T-helper 2 cell (primary cell): ENCODE measurements at places on chromosomes 2 and 18.

DNA sequence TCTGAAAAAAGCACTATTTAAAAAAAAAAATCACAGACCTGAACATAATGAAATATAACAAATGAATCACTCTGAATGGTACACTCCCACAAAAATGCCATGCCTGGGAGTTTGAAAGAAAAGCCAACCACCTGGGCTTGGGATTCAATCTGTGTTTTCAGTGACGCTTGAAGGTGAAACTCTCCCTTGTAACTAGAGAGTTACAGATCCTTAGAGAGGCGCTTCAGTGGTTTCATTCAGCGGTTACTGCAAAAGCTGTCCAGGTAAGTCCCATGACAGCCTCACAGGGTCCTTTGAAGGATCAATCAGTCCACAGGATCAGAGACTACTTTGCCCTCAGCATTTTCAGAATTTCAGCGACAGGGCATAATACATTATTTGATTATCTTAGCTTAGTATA lies 627.3 kb downstream of the IRS1 start:
- DNase-seq = no peak

DNA sequence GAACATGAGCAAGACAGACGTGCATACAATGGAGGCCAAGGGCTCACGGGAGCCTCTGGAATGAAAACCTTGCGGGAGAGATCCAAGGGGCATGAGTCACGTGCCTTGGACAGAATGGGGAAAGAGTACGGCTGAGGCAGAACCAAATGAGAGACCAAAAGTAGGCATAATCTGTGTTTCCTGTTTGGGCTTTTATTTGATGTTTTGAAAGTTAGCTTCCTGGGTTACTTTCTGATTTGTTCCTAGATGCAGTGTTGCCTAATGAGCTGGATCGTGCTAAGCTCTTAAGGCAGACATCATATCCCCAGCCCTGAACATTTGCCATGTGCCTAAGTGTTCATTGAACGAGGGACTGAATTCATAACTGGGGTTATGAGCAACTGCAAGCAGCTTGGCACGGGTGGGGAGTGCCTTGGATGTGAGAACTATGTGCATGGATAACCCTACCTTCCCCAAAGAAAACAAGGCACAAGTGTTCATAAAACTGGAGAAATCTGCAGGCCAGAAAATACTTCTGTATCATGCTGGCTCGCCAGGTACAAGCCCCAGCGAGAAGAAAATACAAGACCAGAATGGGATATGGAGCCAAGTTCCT lies 60.3 kb upstream of the RPL31 start:
- DNase-seq = no peak

- no peak for DNase-seq
Measured at GRCh38 chr2:62369541-62370202, 136.3 kb downstream of the TMEM17 start.

DNA sequence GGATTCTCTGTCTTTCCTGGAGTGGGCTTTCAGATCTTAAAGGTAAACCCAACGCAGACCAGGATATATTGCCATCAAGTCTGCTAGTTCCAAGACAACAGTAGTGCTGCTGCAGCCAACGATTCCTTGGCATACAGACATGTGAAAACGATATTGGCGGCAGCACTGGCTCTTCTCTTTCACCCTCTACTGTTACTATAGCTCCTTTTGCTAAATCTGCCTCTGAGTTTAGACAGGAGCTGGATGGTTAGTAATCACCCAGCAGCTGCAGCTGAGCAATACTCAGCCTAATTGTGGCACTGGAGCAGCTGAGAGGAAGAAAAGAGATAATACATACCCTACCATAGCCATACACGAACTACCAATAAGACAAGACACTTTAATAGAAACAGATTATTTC lies 4.0 kb downstream of the YES1 start:
- no peak for DNase-seq

- no peak for DNase-seq
Measured at GRCh38 chr2:187299122-187299906, 148.7 kb downstream of the CALCRL start.

DNA sequence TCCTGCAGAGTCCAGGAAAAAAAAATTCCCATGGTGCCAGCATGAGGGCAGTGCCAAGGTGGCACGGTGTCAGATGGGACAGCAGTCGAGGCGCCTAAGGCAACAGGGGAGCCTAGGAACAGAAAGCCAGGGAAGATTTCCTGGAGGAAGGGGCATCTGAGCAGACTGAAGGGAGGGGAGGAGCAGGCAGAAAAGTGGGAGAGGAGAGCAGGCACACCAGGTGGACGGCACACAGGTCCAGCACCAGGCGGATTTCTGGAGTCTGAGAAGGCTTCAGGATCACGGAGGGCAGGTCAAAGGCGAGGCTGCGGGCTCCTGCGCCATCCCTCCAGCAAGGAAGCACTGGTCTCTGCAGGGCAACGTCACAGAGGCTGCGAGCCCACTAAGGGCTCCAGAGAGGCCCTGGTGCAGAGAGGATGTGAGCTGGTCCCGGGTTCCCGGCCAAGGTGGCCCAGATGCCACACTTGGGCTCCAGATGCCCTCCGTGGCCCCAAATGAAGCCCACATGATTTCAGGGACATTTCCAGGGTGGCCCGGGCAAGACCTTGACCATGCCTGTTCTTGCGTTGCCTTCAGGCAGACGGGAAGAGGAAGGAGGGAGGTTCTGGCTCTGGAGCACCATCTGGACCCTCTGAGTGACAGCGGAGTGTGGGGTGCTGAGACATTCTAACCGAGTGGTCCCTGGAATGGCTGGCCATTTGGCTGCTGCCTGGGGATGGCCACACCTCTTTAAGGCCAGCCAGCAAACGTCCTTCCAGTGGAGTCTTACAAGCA lies 4.1 kb downstream of the HS6ST1 start:
- DNase-seq = no peak

GRCh38 chr2:121219866-121220265 lies 65.1 kb downstream of the TFCP2L1 start:
- no peak for DNase-seq

GRCh38 chr18:50111398-50111797 lies 83.5 kb downstream of the MYO5B start:
- no peak for DNase-seq

DNA sequence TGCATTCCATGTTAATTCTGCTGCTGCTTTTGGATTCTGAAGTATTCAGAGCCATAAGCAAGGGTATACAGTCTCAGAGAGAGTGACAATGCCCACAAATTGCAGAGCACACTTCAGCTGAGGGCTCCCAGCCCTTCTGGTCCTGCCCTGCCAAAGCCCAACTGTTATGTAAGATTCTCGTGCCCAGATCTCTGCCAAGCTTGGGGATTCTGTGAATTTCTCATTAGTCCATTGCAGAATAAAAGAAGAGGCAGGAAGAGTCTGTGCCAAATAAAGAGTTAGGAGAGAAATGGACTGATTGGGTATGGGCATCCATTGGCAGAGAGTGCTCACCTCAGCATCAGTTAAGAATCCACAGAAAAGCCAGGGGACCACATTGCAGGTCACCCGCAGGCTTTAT lies 112.0 kb upstream of the PNPT1 start:
- no peak for DNase-seq

DNA sequence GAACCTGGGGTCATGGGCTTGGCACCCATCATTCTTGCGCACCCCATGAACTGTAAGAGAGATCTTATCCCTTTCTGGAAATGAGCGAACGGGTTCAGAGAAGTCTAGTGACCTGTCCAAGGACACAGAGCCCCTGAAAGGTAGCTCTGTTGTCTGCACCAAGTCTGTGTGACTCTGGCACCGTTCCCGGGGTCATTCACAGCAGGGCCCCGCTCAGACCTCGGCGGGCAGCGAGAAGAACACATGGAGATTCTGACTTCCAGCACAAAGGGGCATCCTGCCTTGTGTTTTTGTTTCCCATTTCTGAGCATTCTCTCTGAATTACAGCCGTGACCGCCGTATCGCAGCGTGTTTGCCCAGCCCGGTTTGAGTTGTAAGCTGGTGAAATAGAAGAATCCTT lies 231.7 kb downstream of the KLHL29 start:
- DNase-seq = no peak

DNA sequence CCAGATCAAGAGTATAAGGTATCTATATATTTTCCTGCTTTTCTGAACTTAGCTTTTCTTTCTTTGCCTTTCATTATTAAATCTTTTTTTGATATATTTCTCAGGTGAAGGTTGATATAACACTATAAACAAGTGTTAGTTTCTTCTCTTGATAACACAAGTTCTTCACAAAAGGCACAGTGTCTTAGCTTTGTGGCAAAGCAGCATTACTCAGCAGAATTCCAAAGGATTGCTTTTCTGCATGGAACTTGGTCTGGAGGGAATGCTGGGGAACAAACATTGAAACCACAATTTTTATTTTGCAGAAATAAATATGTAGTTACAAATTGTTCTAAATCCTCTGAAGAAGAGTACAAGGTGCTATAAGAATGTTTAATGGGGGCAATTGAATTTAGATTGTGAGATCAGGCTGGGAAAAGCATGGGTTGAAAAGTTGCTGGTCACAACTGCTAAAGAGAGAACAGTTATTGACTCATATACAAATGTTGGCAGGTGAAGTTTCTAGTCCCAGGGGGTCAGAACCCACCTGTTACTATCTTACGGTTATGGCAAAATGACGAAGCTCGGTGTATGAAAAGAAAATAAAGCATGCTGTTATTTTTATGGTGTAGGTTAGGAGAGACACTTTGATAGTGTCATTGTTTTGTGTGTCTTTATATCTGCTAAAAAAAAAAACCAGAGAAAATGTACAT lies 68.2 kb downstream of the UBR3 start:
- no peak for DNase-seq

DNA sequence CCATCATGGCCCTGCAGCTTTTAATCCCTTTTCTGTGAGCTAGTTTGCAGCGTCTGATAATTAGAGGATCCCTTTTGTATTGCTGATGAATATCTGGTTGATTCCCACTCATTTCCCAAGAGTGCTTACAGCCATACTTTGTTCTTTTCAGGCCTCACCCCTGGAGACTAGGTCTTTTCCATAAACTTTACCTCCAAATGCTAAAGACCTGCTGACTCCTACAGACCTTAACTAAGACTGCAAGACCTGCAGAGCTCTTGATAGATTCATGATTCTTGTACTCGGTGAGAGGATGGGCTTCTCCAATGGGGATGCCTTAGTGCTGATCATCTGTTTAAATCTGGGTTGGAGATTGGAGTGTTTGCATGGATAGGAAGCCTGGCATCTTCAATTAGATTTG lies 33.1 kb upstream of the DYNAP start:
- DNase-seq = no peak

DNA sequence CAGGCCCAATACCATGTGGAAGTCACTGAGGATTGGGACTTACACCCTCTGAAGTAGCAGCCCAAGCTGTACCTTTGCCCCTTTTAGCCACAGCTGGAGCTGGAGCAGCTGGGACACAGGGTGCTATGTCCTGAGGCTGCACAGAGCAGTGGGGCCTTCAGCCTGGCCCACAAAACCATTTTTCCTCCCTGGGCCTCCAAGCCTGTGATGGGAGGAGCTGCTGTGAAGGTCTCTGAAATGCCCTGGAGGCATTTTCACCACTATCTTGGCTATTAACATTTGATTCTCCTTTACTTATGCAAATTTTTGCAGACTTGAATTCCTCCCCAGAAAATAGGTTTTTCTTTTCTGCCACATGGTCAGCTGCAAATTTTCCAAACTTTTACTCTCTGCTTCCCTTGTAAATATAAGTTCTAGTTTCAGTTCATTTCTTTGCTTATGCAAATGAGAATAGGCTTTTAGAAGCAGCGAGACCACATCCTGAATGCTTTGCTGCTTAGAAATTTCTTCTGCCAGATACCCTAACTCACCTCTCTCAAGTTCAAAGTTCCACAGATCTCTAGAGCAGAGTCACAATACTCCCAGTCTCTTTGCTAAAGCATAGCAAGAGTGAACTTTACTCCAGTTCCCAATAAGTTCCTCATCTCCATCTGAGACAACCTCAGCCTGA lies 213.8 kb upstream of the MGAT5 start:
- peak; percentile 10 for DNase-seq

GRCh38 chr2:71930049-71930681 lies 217.5 kb downstream of the CYP26B1 start:
- no peak for DNase-seq

GRCh38 chr18:57209713-57210106 lies 62.8 kb downstream of the BOD1L2 start:
- DNase-seq = no peak

GRCh38 chr2:235609746-235610145 lies 115.9 kb downstream of the AGAP1 start:
- DNase-seq = no peak

DNA sequence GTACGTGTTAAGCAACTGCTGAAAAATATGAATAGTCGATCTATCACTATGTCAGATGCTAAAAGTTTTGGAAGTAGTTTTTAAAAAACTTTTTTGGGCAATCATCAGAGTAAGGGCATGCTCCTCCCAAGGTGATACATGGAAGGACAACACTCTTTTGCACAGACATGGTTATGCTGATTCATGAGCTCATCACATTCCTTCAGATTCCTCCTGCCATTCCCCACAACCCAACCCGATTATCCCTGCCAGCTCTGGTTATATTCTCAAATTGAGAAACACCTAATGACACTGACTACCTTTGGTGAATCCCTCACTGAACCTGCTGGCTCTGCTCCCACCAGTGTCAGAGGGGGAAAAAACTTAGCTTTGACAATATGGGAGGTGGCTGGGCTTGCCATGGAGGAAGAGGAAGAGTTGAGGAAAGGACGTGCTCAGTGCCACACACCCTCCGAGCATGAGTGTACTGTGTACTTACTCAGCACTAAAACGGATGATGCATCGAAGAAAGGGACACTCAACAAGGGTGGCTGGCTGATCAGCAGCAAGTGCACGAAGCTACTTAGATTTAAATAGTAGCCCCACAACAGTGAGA lies 83.9 kb upstream of the RNU4ATAC start:
- no peak for DNase-seq

DNA sequence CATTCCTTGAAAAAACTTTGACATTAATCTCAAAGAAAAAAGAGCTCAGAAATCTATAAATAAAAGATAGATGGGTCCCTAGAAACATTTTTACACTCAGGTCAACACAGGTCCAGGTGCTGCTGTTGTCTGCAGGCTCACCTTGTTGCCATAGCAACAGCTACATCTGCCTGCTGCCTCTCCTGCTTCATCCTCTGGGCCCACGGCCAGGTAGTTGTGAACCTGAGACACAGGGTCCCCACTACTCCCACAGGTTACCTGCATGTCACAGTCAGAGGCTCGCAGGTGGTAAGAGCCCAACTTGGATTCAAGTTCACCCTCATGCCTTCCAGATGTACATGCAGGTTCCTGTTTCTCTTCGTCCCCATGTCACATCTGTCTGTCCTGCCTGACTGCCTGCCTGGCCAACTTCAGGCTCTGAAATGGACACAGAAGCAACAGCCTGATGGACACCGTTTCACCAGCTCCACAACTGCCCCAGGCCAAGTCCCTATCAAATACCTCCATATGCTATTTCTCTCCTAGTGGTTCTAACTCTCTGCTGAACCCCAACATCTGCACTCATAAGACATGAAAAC lies 88.3 kb upstream of the SALL3 start:
- DNase-seq = no peak

GRCh38 chr2:219628235-219628985 lies 980 bp downstream of the SLC4A3 start:
- DNase-seq = no peak

GRCh38 chr2:172693037-172693436 lies 42.6 kb upstream of the RAPGEF4 start:
- DNase-seq = no peak

- DNase-seq = no peak
Measured at GRCh38 chr2:209937893-209938292, 64.5 kb upstream of the RPE start.

- DNase-seq = no peak
Measured at GRCh38 chr2:219918944-219919343, 291.5 kb downstream of the SLC4A3 start.

GRCh38 chr2:1681017-1681318 lies 63.3 kb downstream of the PXDN start:
- no peak for DNase-seq

GRCh38 chr18:48889981-48890762 lies 60.6 kb downstream of the SMAD7 start:
- no peak for DNase-seq
